ENCODE measurements at places on chromosomes 2 and 18. TPM values are rescaled to one million over a fixed set of nuclear protein-coding genes. Genes with fewer than 3 reads are reported as not detected.

The SCYGR2 gene
- total RNA-seq: not detected

The APOB gene
- 0.18 TPM for total RNA-seq

DNA sequence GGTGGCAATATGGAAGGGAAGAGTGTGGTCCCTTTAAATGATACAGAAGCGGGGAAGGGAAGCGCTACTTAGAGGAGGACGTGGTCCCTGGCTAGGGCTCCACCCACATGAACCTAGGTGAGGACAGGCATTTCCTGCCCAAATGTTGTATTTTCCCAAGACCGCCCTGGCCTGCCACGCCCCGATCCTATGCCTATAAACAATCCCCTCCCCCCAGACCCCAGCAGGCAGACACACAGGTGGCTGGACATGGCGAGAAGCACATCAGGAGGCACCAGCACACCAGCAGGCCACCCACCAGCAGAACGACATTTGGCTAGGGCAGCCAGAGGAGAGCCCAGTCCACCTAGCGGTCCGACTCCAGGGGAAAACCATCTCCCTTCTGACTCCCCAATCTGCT lies 47.2 kb downstream of the METTL8 start:
- no peak for DNase-seq

DNA sequence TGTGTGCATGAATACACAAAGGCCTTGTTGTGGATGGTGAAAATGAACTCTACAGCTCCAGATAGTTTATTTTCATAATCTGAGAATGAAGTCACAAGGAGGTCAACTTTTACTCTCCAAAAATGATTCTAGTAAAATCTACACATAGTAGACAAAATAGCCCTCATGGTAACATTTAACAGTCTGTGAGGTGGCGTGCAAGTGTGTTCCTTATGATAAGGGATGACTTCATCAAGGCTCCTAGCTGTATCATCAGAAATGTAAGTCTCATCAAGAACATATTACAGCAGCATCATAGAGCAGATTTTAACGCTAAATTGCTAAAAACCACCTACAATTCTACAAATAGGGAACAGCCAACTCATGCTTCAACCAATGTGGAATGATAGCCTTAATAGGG lies 72.3 kb upstream of the RIOK3 start:
- no peak for DNase-seq

DNA sequence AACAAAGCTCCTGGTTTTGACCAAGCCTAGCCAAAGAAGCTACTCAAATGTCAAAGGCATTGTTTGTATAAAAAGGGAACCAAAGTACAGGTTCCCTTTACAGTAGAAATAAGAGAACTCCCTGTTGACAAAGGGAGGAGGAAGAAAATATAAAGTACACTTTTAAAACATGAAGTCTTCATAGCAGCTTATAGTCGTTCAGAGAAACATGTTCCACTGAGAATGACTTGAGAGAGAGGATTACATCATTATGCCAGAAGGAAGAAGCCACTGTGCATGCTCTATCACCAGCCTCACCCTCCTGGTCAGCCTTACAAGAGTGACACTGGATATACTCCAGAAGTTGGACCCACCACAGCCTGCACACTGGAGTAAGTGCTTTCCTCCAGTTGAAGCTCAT lies 2.5 kb upstream of the DHRS9 start:
- no peak for DNase-seq

DNA sequence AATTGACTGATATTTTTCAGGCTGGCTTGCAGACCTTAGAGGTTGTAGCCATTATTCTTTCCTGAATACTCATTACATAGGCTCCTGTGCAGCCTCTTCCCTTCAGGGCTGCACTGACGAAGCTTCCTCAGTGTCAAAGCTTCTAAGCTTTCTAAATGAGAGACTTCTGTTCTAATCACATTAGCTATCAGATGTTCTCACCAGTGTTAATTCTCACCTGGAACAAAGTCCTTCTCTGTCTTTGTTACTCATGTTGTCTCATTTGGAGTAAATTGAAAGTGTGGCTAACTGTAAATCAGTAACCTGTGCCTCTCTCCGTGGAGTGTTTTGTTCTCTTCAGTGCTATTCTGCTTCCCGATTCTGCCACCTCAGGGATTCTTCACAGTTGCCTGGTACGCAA lies 76.9 kb downstream of the MC4R start:
- DNase-seq: no peak

- no peak for DNase-seq
These were observed 494 bp upstream of the RBM45 start for GRCh38 chr2:178111743-178112142.

- DNase-seq: peak; percentile 80
These were observed 2.9 kb upstream of the ATOH8 start for GRCh38 chr2:85750587-85751575.

DNA sequence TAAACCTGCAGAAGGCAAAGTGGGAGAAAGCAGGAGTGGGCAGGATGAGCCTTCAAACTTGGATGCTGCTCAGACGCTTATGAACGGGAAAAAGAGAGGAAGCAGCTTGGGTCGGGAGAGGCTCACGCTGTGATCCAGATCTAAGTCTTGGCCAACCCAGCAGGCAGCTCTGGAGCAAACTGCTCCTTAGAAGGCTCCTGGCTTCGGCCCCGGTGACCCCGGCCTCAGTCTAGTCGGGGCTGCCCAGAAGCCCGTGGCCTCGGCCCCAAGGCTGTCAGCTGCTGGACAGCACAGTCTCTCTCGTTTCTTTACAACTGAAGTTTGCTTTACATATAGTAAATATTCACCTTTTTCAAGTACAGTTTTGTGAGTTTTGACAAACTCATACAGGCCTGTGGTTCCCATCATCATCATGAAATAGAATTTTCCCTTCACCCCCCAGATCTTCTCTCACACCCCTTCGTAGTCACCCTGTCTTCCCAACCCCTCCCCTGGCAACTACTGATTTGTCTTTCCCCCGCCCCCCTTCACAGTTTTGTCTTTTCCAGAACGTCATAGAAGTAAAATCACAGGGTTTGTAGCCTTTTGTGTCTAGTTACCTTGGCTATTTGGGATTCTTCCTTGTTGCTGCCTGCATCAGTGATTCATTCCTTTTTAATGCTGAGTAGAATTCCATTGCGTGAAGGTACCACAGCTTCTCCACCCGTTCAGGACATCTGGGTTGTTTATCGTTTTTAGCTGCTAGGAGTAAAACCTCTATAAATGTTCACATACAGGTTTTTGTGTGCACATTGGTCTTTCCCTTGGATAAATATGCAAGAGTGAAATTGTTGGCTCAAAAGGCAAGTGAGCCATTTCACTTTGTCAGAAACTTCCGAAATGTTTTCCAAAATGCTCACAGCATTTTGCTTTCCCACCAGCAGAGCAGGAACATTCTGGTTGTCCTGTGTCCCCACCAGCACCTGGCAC lies 35.1 kb downstream of the MYO7B start:
- DNase-seq: peak; percentile 64

DNA sequence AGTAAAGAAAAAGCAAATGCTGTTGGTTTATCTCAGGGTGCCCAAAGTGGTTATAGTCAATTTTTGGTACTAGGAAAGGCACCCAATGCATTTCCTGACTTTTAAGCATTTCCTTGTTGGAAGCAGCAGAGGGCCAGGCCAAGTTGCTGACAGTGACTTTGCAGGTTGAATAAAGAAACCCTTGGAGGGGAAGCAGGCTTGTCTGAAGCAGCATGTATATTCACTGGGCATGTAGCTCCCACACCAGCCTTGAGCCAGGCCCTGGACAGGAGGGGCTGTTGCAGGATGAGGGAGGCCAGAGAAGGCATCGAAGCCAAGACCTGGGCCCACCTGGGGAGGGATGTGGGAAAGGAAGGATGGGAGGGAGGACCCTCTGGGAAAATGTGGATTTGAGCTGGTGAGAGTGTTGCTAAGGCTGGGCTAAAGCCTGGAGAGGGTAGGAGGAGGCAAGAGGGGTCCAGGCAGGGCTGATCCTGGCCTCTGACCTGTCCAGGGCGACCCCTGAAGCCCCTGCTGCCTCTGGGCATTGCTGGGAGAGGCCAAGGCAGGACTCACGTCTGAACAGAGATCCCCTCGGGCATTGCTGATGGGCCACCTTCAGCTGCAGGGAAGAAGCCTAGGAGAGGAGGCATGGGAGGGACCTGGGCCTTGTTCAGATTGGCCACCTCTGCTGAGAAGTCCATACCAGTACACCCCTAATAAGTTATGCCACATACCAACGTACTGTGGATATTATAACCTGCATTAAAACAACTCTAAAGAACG lies 79.6 kb downstream of the STPG4 start:
- DNase-seq: no peak
